ENCODE measurements at places on chromosomes 1 and 21. TPM values are rescaled to one million over a fixed set of nuclear protein-coding genes. Genes with fewer than 3 reads are reported as not detected.

DNA sequence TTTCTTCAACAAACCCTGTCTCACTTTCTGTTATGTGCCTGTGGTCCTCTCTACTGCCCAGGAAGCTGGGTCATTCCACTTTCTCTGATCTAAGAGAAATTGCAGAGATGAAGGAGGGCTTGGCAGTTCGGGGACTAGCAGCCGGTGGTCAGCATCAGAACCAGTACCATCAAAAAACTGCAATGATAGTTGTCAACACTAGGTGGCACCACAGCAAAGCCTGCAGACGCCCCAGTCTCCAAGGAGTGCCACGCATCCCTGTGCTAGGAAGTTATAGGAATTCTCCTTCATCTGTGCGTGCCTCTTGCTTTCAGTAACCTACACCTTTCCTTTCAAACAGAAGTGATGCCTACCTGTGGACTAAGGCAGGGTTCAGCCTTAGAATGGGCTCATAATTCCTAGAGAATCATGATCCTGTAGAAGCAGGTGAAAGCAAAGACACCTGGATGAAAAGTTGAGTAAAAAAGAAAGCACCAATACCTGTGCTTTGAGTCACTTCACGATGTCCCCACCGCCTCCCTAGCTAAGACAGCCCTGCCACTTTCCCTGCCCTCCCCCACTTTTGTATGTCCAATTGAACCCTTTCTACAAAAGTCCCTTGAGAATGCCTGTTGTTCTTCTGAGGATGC, 129.2 kb downstream of the ADAMTS1 start:
- DNase-seq: no peak

DNA sequence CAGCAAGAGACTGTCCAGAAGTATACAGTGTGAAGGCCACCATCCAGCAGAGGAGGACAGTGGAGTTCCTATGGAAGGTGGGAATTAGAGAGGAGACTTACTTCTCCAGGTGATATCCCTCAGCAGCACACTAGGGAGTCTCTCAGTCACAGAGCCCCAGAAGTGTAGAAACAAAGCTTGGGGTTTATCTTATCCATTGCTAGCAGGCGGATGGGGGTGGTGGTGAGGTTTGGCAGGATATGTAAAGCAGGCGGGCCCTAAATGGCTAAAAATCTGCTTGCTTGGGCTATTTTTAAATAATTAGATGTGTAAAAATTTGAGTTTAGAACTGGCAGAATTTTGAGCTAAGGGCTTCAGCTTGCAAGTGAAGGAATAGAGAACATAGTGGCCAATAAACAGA, 50.1 kb upstream of the RGS18 start:
- no peak for DNase-seq

- no peak for DNase-seq
Observed at GRCh38 chr1:29164588-29164987, 17.1 kb downstream of the SRSF4 start.

DNA sequence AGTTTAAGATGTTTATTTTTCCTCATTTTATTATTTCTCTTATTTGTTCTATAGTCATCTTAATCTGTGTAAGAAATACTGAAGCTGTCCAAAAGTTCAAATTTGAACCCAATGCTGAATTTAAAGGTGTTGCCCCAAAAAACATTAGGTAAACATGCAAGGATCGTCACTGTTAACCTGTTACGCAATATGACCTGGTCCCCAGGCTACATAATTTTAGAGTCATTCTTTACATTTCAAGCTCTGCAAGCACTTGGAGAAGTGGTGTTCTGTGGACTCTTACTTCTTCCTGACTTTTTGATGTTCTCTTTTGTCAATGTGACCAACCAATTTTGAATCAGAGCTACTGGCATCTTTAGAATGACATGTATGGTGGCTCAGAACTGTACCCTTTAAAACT, 106.0 kb downstream of the CLIC6 start:
- no peak for DNase-seq

GRCh38 chr1:33009561-33009960, 27.1 kb downstream of the AK2 start:
- no peak for DNase-seq

- DNase-seq: no peak
Observed at GRCh38 chr1:7298749-7299151, 472.3 kb upstream of the VAMP3 start.

DNA sequence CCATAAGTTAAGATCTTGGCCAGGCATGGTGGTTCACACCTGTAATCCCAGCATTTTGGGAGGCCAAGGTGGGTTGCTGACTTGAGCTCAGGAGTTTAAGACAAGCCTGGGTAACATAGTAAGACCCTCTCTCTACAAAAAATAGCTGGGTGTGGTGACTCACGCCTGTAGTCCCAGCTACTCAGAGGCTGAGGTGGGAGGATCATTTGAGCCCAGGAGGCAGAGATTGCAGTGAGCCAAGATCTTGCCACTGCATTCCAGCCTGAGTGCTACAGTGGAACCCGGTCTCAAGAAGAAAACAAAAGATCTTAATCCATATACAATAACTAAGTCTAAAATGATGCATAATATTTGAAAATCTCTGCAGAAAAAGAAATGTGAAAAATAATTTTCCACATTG, 165.5 kb upstream of the NR5A2 start:
- DNase-seq: no peak

Gene FLG2
- not detected for polyA plus RNA-seq
